ENCODE measurements at places on chromosomes 13 and 19.

DNA sequence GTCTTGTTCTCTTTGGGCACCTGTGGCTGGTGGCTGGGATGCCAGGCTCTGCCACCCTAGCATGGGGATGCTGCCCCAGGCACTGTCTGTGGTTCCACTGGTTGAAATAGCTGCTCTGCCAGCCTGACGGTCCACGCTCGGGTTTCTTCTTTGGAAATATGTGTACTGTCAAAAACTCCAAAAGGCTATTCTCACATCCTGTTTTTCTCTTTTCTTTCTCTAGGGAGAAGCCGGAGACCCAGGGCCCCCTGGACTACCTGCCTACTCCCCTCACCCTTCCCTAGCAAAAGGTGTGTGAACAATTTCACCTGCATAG lies 115.0 kb downstream of the RAB20 start:
- DNase-seq, result no peak

- no peak for DNase-seq
Measured at GRCh38 chr19:1945899-1946298, 4.9 kb downstream of the CSNK1G2 start.

DNA sequence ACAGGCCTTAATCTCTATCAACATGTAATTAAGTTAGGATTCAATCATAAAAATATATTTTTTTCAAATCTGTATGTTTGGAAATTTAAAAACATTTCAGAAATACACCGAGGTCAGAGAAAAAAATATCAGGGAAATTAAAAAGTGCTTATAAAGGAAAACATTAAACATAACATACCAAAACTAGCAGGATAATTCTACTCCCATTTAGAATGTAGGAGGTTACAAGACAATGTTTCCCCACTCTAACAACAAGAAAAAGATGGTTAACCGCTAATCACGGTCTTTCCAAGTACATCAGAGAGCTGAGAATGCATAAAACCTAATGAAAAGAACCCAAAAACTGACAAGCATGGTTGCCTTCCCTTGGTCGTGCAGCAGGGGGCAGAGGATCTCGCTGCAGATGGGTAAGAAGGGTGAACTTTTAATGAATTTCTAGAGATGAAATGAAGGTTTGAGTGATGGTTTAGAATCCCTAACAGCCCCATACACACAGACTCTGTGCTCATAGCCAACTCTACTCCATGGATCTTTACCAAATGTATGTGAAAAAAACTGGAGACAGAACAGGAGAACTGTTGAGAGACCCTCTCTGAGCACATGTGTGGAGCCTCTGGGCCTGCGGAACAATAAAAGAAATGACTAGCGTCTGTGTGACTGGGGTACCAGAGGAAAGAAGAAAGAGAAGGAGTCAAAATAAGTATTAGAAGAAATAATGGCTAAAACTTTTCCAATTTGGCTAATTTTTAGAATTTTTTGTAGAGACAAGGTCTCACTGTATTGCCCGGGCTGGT lies 51.3 kb upstream of the LSM14A start:
- DNase-seq, result no peak

GRCh38 chr19:35585848-35586247 lies at the start of gene PMIS2:
Gene PMIS2 (plus strand): TSS chr19:35586173. CDS start chr19:35586260, 87 bp downstream.
- DNase-seq, result no peak

DNA sequence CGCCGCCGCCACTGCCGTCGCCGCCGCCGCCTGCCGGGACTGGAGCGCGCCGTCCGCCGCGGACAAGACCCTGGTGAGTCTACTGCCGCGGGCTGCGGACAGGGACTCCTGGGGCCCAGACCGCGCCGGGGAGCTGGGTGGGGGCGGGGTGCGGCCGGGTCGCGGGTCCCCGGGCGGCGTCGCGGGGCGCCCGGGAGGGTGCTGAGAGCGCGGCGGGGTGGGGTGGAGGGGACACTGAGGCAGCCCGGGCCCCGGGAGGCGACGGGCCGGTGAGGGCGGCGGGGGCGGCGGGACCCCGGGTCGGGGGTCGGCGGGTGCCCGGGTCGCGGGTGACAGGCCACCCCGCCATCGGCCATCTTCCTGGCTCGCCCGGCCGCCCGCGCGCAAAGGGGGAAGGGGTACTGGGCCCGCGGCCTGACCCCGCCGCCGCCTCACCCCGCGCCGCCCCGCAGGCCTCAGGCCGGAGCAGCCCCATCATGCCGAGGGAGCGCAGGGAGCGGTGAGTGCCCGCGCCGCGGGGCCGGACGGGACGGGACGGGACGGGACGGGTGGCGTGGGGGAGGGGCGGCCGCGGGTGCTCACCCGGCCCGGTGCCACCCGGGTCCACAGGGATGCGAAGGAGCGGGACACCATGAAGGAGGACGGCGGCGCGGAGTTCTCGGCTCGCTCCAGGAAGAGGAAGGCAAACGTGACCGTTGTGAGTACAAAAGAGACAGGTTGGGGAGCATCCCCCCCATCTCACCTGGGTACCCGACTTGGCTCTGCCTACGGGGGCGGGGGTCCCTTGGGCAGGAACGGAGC lies 489 bp downstream of the CCNE1 start:
- DNase-seq, result no peak

GRCh38 chr13:110447058-110447511 lies 114.4 kb downstream of the RAB20 start:
- DNase-seq, result no peak

GRCh38 chr13:29529754-29530153 lies 65.7 kb downstream of the SLC7A1 start:
- DNase-seq, result no peak

DNA sequence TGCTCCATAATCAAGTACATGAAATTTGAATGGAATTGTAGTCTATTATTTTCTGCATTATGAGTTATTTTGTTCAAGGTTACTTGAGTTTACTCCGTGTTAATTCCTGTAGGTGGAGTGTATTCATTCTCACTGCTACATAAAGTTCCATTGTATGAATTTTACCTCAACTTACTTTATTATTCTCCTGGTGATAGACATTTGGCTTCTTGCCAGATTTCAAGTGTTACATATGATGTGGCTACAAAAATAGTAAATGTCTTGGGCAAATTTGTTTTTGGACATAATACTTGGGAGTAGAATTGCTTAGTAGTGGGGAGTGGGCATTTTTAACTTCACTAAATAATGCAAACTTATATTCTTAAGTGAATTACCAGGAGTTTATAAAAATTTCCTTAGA lies 328.9 kb downstream of the SHISA2 start:
- DNase-seq, result no peak

DNA sequence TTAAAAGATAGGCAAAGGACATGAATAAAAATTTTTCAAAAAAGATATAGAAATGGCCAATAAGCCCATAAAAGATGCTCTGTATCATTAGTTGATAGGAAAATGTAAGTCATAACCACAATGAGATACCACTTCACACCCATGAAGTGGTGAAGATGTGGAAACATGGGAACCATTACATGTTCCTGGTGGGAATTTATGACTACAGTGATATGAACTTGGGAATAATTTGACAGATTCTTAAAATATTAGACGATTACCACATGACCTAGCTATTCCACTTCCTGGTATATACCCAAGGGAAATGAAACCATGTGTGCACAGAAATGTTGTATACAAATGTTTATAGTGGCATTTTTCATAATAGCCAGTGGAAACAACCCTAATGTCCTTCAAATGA lies 232.2 kb downstream of the GGACT start:
- DNase-seq, result no peak

- no peak for DNase-seq
Measured at GRCh38 chr19:29367791-29368222, 154.9 kb upstream of the UQCRFS1 start.

- no peak for DNase-seq
Measured at GRCh38 chr19:801861-802497, 4.7 kb downstream of the PTBP1 start.

- DNase-seq, result no peak
Measured at GRCh38 chr13:99472122-99472440, 29.2 kb upstream of the TM9SF2 start.

- DNase-seq, result no peak
Measured at GRCh38 chr19:48630296-48631063, 6.7 kb downstream of the DBP start.

DNA sequence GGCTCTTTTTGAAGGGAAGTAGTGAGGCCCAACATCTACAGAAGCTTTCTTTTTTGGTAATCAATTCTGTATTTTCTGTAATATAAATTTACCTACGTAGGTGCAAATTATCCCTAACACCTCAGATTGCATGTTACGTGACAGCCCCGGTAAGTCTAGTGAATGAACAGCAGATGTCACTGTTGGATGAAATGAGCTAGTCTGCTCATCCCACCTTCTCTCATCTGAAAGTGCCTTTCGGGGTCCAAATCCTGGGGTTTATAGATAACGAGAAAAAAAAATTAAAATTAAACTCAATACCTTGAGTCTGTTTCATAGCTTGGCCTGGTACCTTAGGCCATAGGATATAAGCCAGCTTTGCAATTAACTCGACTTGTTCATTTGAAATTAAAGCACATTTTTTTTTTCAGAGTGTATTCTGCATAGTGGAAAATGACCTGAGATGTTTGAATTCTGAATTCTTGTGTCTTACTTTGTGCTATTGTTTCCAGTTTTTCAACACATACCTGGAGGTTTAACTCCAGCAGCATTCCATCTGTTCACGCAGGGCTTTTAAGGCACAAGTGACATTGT lies 548.2 kb downstream of the GPC5 start:
- DNase-seq, result no peak

GRCh38 chr13:53010374-53011105 lies 18.1 kb upstream of the OLFM4 start:
- no peak for DNase-seq

GRCh38 chr13:104984296-104984818 lies 1551.1 kb downstream of the EFNB2 start:
- DNase-seq, result no peak

- no peak for DNase-seq
Measured at GRCh38 chr13:98557937-98558792, 18.7 kb downstream of the STK24 start.

DNA sequence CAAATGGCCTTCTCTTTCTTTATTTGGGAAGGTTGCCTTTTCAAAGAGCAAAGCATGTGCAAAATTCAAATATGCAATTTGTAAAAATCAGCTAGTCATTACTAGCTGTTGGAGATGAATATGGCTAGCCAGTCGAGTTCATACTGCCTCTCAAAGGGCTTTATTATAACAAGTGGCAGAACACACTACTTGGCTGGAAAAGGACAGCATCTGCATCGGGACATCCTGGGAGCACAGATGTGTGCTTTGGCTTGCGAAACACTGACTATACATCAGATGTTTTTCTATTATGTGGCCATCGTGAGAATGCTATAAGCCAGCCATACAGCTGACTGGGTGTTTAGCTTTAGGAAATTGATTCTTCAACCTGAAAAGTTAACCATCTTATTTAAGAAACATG lies 424.2 kb downstream of the KCTD12 start:
- DNase-seq, result no peak

- DNase-seq, result no peak
Measured at GRCh38 chr19:2978166-2978767, 903 bp downstream of the TLE6 start.

DNA sequence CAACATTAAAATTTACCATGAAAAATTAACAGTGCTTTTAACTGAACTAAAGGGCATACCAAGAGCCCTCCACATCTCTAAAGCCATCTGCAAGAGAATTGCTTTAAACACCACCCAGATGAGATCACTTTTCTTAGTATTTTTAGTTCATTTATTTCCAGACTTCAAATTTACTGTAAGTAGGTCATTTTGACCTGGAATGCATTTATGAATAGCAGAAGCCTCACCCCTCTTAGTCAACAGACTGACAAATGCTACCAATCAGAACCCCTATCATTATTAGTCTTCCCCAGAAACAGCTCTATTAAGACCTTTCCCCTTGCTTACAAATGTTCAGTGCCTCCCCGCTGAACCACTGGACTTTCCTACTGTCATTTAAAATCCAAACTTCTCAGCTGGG lies 27.3 kb downstream of the RUBCNL start:
- no peak for DNase-seq

DNA sequence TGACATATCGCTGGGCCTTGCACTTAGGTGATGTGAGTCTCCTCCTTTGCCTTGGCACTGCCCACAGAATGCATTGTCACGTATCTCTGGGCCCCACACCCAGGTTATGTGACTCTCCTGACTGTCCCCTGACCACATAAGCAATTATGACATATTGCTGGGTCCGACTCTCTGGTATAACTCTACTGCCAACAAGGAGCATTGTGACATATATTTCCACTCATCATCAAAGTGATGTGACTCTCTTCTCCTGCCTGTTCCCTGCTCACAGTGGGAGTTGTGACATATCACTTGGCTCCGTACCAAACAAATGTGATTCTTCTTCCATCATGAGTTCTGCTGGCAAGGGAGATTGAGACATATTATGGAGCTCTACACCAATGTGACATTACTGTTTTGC lies 15.4 kb upstream of the ZNF681 start:
- no peak for DNase-seq

DNA sequence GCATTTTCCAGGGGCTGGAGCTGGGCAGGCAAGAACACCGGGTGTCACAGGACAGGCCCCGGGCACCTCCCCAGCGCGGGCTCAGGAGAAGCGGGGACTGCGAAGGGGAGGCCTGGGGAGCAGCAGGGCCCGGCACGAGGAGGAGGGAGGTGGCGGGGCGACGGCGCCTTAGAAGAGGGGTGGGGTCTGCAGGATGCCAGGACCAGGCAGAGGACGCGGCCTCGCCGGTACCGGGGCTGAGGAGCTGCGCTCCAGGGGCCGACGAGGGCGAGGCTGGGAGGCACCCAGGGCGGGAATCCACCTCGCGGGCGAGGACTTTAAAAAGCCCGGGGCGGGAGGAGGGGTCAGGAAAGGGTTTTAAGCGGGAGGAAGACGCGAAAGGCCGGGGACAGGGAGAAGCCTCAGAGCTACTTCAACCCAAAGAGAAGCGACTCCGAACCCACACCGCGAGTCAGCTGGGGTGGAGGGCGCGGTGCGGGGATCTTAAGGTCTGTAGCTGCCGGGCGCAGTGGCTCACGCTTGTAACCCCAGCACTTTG lies 665 bp downstream of the ZNF347 start:
- no peak for DNase-seq

DNA sequence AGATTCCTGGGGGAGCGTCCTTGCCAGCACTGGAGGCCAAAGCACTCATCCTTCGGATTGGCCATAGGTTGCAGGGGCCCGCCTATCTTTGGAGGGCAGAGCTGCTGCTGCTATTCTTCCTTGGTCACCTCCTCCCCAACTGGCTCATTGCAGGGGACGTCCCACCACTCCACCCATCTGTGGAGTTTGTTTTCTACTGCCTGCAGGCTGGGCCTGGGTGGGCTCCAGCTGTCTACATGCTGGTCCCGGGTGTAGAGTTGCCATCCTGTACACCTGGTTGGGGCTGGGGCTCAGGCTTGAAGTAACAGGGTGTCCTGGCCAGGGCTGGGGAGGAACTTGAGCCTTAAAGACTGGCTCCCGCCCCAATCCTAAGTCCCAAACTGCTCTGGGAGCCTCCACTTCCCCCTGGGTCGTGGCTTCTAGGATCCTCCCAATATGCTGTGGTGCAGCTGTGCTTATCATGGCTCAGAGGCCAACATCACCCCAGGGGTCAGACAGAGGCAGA lies 2.1 kb downstream of the RNF225 start:
- no peak for DNase-seq

DNA sequence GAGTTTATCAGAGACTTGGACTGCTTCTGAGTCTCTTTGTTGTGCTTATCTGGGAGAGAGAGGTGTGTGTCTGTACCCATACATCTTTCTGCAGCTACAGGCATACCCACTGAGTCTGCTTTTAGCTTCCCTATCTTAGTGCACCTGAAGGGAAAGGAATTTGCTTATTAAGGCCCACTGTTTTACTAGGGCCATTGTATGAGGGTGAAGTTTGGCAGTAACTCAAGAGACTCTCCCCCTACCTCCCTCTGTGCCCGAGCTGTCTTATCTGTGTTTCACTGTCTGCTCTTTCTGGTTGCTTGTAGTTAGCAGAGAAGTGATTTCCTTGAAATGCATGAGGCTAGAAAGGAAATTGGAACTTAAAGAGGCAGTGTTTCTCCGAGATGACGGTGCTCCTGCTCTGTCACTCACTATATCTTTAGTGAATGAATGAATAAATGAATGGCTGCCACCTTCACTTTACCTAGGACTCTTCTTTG lies 678 bp upstream of the CD33 start:
- no peak for DNase-seq

Data from GM18507 (cell line).